ENCODE measurements at places on chromosomes 2 and 18.

- DNase-seq: no peak
Measured at GRCh38 chr2:221817052-221817451, 244.9 kb upstream of the EPHA4 start.

DNA sequence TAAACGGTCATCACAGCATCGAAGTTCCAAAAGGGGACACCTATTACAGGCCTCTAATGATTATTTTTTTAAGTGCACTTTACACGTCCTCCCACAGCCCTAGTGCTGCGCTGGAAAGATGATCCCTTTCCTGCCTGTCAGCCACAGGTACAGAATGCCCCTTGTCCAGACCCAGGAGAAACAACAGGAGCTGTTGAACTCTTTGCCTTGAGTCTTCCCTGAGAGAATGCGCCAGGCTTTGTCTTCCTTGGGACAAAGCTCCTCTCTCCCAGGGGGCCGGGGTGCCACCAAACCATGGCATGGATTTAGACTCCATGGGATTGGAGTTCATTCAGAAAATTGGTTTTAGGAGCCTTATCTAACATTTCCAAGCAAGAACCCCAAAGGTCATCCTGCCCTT is 319.0 kb upstream of the SOX11 start:
- DNase-seq: no peak

DNA sequence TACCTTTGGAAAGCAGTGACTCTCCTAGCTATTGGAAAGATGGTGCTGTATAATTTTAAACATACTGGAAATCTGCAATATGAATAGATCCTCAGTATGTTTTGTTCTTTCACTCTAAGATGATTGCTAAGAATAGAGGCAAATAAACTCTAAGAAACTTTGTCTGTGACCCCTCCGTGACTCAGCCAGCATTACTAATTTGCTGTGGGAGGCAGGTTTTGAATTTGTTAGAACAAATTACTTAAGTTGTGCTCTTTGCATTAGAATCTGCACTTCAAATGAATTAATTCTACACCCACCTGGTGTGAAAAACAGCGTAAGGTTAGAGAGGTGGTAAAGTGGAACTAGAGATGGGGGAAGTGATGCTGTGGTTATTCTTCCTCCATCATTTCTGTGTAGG is 142.2 kb downstream of the RAPGEF4 start:
- no peak for DNase-seq

DNA sequence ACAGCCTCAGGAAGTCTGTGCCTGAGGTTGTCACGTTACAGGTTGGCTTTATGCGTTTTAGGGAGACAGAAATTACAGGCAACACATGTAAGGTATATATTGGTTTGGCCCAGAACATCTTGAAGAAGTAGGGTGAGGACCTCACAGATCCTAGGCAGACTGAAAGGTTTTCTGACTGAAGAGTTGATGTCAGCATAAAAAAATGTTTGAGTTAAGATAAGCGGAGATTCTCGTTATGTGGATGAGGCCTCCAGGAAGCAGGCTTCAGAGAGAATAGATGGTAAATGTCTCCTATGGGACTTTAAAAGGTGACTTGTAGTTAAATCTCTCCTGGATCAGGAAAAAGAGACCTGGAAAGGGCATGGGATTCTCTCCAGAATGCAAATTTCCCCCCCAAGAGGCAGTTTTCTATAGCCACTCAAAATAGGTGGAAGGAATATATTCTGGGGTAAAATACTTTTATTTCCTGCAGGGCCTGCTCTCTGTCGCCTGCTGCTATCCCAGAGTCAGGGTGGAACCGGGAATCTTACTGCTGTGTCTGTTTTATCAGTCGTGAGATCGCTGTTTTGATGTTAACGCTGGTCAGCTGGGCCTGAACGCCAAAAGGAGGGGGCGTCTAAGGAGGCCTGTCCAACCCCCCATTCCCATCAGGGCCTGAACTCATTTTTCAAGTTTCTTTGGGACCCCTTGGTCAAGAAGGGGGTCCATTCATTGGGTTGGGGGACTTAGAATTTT is 171.1 kb downstream of the HDAC4 start:
- no peak for DNase-seq

- DNase-seq: peak; percentile 67
Measured at GRCh38 chr2:27255660-27256059, 7.2 kb downstream of the SLC30A3 start.

- no peak for DNase-seq
Measured at GRCh38 chr2:41197781-41198180, 745.9 kb upstream of the SLC8A1 start.

DNA sequence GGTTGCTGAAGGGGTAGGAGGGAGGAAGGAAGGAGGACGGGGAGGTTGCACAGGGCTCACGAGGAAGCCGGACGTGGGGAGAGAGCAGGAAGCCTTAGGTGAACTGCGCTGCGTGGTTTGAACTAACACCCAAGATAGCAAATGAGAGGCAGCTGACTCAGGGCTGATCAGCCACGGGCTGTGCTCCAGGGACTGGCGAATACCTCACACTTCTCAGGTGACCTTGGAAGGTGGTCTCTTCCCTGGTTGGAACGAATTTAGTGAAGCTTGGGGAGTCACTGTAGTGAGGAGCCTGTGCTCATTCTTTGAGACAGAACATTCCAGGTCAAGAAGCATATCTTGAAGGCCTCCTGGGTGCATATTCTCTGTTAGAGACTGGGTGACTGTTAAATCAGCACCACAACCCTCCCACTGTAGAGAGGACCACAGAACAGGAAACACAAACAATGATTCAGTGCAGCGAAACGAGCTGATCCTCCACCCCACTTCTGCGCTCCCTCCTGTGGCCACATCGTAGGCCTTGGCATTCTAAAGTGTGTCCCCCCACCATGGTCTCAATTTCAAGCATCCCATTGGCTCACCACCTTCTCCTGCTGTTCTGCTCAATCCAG is 33.8 kb downstream of the TOGARAM2 start:
- DNase-seq: peak; percentile 23

- DNase-seq: peak; percentile 27
Measured at GRCh38 chr2:207734264-207734635, 22.8 kb downstream of the CCNYL1 start.

- DNase-seq: no peak
Measured at GRCh38 chr2:118016911-118017310, 3.0 kb upstream of the CCDC93 start.

DNA sequence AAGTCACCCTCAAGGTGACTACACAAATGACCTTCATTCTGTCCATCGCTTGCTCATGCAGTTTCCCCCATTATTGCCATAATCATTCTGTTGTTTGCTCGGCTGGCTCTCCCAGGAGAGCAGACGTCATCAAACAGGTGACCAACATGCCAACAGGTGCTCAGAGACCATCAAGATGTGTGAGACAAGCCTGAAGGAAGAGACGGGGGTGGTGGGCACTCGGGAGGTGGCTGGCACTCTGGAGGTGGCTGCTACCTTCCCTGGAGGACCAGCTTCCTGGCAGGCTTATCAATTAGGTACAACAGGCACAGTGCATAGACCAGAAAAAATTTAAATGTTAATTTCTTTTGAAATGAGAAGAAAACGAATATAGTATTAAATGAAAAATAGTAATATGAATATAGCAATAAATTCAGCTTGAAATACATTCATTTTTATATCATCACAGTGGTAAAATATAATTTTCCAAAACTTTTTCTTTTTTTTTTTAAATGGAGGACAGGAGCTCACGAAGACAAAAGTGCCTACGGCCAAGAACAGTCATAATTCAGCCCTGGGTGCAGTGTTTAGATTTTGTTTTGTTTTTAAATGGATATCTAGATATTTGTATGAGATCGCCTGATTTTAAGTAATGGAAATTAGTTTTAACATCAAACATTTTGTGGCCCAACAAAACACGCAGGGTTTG is 16.9 kb upstream of the HAAO start:
- no peak for DNase-seq

DNA sequence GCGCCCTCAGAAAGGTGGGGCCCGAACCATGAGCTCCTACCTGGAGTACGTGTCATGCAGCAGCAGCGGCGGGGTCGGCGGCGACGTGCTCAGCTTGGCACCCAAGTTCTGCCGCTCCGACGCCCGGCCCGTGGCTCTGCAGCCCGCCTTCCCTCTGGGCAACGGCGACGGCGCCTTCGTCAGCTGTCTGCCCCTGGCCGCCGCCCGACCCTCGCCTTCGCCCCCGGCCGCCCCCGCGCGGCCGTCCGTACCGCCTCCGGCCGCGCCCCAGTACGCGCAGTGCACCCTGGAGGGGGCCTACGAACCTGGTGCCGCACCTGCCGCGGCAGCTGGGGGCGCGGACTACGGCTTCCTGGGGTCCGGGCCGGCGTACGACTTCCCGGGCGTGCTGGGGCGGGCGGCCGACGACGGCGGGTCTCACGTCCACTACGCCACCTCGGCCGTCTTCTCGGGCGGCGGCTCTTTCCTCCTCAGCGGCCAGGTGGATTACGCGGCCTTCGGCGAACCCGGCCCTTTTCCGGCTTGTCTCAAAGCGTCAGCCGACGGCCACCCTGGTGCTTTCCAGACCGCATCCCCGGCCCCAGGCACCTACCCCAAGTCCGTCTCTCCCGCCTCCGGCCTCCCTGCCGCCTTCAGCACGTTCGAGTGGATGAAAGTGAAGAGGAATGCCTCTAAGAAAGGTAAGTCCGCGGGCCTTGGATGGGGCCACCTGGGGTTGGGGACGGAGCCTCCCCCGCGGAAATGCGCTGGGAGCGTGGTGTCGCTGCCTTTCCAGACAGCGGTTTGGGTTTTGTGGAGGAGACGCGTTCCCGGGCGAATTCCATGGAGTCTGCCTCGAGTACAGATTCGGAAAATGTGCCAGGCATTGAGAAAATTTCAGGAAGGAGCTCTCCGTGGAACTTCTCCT is 559 bp downstream of the HOXD1 start:
- DNase-seq: no peak

DNA sequence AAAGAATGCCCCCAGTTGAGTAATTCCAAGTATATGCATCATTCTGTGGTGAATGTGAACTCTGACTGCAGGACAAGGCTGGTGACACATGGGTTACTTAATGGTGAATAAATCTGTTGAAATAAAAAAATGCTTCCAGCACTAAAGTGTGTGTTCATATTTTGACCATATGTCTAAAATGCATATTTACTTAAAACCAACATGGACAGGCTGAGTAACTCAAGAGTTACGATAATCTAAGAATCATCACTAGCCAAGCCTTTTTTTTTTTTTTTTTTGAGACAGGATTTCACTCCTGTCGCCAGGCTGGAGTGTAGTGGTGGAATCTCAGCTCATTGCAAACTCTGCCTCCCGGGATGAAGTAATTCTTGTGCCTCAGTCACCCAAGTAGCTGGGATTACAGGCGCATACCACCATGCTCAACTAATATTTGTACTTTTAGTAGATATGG is 47.1 kb upstream of the CCBE1 start:
- DNase-seq: peak; percentile 90

GRCh38 chr2:214839464-214839863 is 30.0 kb upstream of the BARD1 start:
- DNase-seq: no peak

DNA sequence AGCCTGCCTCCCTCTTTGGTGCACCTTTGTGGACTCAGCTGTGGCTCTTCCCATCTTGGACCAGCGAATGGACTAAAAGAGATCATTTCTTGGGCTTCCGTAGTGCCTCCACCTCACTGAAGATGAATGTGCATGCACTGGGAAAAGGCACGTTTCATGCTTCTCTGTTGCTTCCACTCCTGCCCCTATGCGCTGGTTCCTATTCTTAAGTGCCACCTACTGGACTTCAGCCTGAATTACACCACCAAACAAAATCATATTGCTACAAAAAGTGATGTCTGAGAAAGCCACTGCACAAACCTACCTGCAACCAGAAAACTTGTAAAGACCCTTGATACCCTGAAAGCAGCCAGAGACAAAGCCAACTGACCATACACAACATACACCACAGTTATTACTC is 695.6 kb downstream of the TSN start:
- no peak for DNase-seq

GRCh38 chr2:153106802-153107477 is 371.6 kb downstream of the RPRM start:
- DNase-seq: no peak

GRCh38 chr2:25190536-25190935 is 22.2 kb upstream of the POMC start:
- DNase-seq: no peak

GRCh38 chr2:136490100-136490499 is 275.2 kb upstream of the THSD7B start:
- DNase-seq: no peak

GRCh38 chr2:45973426-45973825 is 322.0 kb downstream of the PRKCE start:
- DNase-seq: no peak

GRCh38 chr2:64273524-64274398 is 129.5 kb upstream of the PELI1 start:
- peak; percentile 88 for DNase-seq

- no peak for DNase-seq
Measured at GRCh38 chr2:88396209-88396608, 56.3 kb downstream of the FOXI3 start.

GRCh38 chr2:38032946-38033345 is 43.0 kb downstream of the CYP1B1 start:
- DNase-seq: no peak

- DNase-seq: no peak
Measured at GRCh38 chr2:182818501-182818900, 47.9 kb downstream of the FRZB start.

DNA sequence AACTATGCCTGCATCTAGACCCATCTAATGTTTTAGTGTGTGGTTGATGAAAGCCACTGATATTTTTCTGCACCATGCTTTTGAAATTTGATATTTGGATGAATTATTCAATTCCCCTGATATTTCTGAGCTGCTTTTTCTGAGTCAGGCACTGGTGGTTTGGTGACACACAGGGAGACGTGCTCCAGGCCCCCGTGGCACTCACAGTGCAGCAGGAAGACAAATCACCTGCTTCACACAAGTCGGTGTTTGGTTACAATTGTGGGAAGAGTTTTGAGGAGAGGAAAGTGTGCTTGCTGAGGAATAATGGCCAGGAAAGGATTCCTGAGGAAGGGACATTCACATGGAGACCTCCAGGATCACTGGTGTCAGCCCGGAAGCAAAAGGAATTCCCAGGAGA is 179.7 kb downstream of the ACKR3 start:
- DNase-seq: peak; percentile 73

DNA sequence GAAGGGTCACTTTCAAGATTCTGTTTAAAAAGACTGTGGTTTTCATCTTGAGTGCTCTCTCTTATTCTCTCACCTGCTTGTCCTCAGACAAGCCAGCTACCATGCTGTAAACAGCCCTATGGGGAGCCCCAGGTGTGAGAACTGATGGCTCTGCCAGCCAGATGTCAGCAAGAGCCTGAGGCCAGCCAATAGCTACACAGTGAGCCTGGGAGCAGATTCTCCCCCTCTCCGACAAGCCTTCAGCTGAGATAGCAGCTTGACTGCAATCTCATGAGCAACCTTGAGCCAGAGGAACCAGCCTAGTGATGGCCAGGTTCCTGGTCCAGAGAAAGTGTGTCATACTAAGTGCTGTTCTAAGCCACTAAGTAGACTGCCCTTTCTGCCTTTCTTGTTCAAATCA is 272.1 kb downstream of the NAPG start:
- no peak for DNase-seq

- no peak for DNase-seq
Measured at GRCh38 chr18:75156831-75157230, 52.1 kb downstream of the PTGR3 start.

DNA sequence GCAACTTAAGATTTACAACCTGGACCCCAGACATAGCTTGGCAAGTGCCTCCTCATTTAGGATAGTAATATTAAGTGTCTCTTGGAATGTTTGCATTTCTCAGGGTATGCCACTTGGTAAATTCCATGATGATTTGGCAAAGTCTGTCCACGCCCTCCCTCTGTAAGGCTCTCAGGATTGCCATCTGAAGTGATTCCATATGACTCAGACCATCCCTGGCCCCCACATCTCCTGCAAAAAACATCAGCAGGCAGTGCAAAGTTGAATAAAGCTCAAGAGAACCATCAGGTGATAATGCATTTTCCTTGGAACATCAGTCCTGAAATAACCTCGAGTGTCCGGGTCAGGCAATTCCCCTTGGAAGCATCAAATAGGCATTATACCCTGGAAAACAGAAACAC is 27.1 kb upstream of the PIEZO2 start:
- DNase-seq: peak; percentile 42

Measured in stromal cell of bone marrow (primary cell).